Caki2 (cell line): ENCODE measurements at places on chromosomes 1 and 21. TPM values are rescaled to one million over a fixed set of nuclear protein-coding genes. Genes with fewer than 3 reads are reported as not detected.

- DNase-seq = no peak
Measured at GRCh38 chr1:2866422-2867086, 65.1 kb upstream of the TTC34 start.

DNA sequence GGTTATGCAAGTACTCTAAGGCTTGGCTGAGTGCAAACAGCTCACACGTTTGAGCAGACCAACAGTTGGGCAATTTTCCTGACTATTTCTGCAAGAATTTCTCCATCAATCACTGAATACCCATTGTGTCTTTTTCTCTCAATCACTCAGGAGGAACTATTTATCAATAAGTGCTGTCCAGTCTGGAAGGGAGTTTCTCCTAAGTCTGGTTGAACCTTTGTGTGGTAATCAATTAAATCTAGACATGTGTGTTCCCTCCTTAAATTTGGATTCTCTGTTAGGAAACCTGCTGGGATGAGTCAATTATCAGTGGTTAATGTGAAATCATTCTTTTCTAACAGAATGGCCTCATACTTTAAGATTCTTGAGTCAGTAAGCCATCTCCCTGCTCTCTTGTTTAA lies 6.8 kb upstream of the AADACL3 start:
- DNase-seq = no peak

- DNase-seq = no peak
Measured at GRCh38 chr1:29650041-29650400, 413.7 kb downstream of the PTPRU start.

DNA sequence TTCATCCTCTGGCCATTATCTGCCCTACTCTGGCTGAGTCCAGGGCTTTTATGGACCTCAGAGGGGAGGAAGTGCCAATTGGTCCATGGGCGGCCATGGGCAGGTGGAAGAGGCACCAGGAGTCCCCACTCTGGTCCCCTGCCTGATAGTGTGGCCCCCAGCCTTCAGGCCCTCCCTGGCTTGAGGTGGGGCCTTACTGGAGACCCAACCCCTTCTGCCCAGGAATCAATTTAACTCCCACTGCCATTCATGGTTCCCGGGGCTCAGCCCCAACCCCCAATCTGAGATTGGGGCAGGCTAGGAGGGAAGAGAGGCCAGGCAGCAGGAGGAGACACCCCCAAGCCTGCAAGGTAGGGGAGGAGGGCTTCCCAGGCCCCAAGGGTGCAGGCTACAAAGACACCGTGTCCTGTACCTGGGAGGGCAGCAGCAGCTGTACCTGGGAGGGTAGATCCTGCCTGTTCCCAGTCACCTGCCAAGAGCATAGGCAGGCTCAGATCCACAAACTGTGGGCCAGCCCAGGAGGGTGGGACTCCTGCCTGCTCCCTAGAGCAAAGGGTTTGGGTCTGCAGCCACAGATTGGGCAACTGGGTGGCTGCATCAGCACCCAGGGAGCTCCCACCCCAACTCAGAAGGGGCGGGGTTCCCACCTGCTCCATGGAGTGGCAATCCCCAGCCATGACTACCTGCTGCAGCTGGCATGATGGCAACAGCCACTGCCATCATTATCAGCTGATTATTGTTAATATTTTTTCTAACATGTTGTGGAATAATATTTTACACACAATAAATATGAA lies 1044.1 kb upstream of the B3GALT2 start:
- DNase-seq = no peak

- DNase-seq = no peak
Measured at GRCh38 chr1:17122521-17123164, 3.4 kb upstream of the PADI2 start.

DNA sequence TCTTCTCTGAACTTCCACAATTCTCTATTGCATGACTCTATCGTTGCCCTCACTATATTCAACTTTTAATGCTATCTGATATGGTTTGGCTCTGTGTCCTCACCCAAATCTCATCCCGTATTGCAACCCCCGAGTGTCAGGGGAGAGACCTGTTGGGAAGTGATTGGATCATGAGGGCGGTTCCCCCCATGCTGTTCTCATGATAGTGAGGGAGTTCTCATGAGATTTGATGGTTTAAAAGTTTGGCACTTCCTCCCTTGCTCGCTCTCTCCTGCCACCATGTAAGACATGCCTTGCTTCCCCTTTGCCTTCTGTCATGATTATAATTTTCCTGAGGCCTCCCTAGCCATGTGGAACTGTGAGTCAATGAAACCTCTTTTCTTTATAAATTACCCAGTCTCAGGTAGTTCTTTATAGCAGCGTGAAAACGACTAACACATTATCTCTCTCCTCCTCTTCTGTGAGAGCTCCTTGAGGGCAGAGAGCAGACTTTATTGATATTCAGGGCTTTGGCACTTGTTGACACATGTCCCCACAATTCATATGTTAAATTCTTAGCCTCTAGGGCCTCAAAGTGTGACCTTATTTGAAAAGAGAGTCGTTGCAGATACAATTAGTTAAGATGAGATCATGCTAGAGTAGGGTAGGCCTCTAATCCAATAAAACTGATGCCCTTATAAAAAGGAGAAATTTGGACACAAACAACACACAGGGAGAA lies 52.1 kb downstream of the ADCY10 start:
- no peak for DNase-seq

DNA sequence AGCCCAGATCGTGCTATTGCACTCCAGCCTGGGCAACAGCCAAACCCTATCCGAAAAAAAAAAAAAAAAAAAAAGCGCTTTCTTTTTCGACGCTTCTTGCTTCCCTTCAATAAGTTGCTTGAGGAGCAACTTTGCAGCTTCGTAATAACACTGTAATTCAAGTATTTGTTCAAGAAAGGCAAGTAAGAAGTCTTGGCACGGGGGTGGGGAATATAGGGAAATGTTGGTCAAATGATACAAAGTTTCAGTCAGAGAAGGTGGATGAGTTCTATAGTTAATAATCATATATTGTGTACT lies 871 bp upstream of the PSMA5 start:
- no peak for DNase-seq

- no peak for DNase-seq
Measured at GRCh38 chr1:159122005-159122621, 45.5 kb upstream of the AIM2 start.

DNA sequence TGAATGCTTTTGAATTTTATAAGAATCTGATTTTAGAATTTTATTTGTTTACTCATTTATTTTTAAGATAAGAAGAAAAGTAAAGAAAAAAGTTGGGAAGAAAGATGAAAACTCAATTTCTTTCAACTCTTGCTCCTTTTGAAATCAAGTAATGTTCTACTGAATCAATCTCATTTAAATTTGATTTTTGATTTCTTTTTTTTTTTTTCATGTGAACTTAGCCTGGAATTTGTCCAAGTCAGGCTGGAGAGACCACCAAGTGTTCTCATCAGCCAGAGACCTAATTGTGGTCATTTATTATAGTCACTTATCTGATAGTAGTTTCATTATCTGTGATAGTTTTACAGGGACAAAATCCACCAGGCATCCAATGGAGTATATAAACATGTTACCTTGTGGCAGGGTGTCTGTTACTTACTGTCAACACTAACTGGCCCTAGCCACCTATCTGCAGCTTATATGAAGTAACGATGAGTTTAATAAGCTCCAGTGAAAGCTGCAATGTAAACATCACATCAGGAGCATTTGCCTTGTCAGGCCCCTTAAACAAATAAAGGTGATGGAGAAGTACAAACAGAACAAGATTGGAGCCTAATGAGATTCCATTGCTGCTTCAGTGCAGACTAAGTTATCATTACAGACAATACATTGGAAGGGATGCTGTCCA lies 39.2 kb downstream of the HLX start:
- no peak for DNase-seq

- no peak for DNase-seq
Measured at GRCh38 chr1:236284291-236284721, 2.5 kb upstream of the ERO1B start.

GRCh38 chr1:98389809-98390208 lies 271.7 kb upstream of the SNX7 start:
- no peak for DNase-seq

- DNase-seq = no peak
Measured at GRCh38 chr1:94234615-94235014, 2.8 kb downstream of the ARHGAP29 start.

GRCh38 chr1:63323865-63324778 lies 1.8 kb downstream of the FOXD3 start:
- DNase-seq = no peak

DNA sequence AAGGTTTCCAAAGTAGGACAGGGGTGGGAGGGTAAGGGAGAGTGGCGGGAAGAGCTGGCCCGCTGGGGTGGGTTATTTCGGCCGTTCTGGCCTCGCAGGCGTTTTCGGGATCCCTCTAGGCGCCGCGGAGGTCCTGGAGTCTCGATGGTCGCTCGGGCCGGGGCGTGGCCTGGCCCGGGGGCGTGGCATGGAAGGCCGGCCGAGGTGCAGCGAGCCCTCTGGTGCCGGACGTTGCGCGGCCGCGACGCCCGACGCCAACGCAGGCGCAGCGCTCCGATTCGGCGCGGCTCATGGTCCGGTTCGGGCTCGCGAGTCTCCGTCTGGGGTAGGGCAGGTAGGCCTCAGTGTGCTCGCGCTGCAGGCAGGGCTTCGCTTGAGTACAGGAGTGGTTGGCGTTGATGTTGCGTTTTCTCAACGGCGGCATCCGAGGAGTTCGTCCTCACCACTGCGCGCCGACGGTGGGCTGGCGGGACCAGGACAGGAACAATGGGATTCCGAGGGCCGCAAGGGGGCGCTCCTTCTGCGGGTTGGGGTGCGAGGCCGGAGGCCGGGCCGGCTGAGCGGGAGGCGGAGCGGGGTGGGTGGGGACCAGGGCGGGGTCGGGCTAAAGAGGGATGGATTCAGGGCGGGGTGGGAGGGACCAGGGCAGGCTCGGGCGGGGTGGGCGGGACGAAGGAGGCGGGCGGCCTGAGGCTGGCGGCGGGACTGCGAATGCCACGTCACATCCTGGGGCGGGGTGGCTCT lies at the start of gene PGBD2:
TSS of gene PGBD2 (plus strand) at position 227 of the 744 bp plus-strand sequence. CDS start 7,628 bp downstream, outside the sequence.
- peak; percentile 91 for DNase-seq

GRCh38 chr1:160376525-160377131 lies 9.8 kb downstream of the NHLH1 start:
- peak; percentile 50 for DNase-seq

- DNase-seq = no peak
Measured at GRCh38 chr1:6569033-6569432, 10.8 kb upstream of the ZBTB48 start.

DNA sequence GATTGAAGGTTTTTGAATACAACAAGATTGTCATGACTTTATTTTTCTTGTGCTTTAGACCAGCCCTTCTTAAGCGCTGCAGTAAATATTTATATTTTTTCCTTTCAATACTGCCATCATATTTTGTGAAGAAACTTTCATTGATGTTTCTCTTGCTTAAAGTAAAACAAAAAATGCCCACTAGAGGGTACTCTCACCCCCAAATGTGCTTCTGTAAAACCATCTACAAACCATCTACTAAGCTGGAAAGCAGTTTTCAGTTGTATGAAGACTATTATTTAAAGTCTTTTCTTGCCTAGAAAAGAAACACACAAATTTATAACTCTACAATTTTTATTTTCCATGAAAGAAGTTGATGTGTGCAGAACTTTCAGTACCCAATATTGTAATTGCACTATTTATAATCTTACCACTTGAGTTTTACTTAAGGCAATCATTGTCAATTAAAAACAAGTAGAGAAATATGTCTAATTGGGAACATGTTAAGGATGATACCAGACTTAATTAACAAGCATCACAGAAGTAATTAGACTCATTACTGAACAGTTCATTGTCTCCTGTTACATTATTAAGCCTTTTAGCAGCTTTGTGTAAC lies 10.7 kb downstream of the LEPR start:
- no peak for DNase-seq

GRCh38 chr1:53369034-53369750 lies 41.3 kb upstream of the LRP8 start:
- DNase-seq = no peak

- no peak for DNase-seq
Measured at GRCh38 chr1:153192697-153193096, 10.5 kb upstream of the LELP1 start.

- no peak for DNase-seq
Measured at GRCh38 chr1:114454539-114454938, 56.5 kb downstream of the TRIM33 start.

GRCh38 chr1:172442404-172442803 lies 1.5 kb downstream of the PIGC start:
- DNase-seq = no peak

Gene USH2A
- not detected in 2 replicates for total RNA-seq

Gene RGS1
- total RNA-seq = not detected in 2 replicates

Gene C1orf87
- not detected in 2 replicates for total RNA-seq

Gene GSTM5
- not detected in 2 replicates for total RNA-seq

Gene TMEM82
- total RNA-seq = not detected in 2 replicates

Gene CLDN8
- not detected in 2 replicates for total RNA-seq

Gene MAEL
- not detected in 2 replicates for total RNA-seq

Gene HES2
- 1.5 and 1.8 TPM in 2 replicates for total RNA-seq

Gene CD164L2
- not detected in 2 replicates for total RNA-seq

Gene ADORA3
- not detected in 2 replicates for total RNA-seq

Gene CD48
- not detected in 2 replicates for total RNA-seq

Gene RIT1
- 58.6 and 109 TPM in 2 replicates for total RNA-seq

Gene S100B
- total RNA-seq = not detected in 2 replicates

Gene LCE1E
- total RNA-seq = not detected in 2 replicates

Gene SLC30A2
- not detected in 2 replicates for total RNA-seq

Gene CCDC27
- total RNA-seq = not detected in 2 replicates
